ENCODE measurements at places on chromosomes 13 and 19.

DNA sequence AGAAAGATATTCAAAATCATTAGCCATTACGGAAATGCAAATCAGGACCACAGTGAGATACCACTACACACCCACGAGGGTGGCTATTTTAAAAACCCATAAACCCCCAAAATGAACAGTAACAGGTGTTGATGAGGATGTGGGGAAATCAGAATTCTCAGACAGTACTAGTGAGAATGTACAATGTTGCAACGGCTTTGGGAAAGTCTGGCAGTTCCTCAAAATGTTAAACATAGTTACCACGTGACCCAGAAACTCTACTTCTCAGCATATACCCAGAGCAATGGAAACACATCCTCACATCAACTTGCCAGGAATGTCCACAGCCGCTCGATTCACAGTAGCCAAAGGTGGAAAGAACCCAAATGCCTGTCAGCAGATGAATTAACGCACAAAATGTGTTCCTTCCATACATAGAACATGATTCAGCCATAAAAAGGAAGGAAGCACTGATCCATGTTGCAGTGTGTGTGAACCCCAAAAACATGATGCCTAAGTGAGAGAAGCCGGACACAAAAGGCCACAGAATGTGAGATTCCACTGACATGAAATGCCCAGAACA is 7.0 kb downstream of the PLVAP start:
- DNase-seq = peak; percentile 80

GRCh38 chr13:47546391-47547225 is 454.5 kb downstream of the SUCLA2 start:
- no peak for DNase-seq

GRCh38 chr19:47063874-47064273 is 15.4 kb upstream of the TMEM160 start:
- no peak for DNase-seq

- no peak for DNase-seq
Measured at GRCh38 chr13:44407891-44408290, 34.3 kb downstream of the SERP2 start.

GRCh38 chr13:112061367-112062061 is 5.4 kb upstream of the SOX1 start:
- no peak for DNase-seq

DNA sequence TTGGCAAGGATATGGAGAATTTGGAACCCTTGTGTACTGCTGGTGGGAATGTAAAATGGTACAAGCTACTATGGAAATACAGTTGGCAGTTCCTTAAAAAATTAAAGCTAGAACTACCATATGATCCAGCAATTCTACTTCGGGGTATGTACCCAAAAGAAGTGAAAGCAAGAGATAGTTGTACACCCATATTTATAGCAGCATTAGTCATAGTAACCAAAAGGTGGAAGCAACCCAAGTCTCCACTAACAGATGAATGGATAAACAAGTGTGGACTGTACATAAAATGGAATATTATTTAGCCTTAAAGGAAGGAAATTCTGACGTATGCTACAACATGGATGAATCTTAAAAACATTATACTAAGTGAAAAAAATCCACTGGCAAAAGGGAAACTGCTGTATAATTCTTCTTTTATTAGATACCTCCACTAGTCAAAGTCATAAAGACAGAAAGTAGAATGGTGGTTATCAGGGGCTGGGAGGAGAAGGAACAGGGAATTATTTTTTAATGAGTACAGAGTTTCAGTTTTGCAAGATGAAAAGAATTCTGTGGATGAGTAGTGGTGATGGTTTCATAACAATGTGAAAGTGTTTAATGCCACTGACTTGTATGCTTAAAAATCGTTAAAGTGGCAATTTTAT is 141.6 kb downstream of the RXFP2 start:
- DNase-seq = no peak

DNA sequence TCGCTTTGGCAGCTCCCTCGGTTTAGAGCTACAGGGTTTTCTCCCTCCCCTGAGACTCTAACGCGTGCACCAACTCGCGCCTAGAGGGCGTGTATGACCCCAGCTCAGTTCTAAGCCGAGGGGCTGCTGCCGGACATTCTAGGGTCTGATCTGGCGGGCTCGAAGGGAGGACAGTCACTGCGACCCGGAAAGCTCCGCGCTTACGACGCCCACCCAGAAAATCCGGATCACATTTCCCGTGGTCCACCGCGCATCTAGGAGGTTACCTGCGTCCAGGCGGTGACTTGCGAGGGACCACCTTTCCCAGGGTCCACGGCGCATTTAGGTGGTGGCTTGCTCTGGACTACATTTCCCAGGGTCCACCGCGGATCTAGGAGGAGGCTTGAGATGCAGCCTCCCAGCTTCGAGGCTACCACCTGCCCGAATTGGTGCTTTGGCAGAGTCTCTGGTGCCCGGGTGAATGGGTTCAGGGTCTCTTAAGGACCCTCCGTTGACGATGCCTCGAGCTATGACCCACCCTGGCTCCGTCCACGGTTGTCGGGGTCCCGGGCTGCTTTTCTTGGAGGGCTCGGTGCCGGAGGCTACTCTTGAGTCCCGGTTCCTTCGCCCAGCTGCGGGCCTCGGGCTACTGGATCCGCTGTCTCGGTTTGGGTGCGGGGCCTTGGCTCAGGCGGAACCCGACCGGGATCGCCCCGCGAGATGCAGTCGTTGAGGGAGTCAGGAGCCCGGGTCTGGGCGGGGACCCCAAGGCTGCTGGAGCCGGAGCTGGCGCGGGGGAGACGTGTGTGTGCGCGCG is 30.5 kb downstream of the ZNF146 start:
- no peak for DNase-seq

Data from AML-193 (cell line).